ENCODE measurements at places on chromosomes 3 and 15.

- DNase-seq, result no peak
Measured at GRCh38 chr3:155991212-155991611, 120.8 kb downstream of the GMPS start.

DNA sequence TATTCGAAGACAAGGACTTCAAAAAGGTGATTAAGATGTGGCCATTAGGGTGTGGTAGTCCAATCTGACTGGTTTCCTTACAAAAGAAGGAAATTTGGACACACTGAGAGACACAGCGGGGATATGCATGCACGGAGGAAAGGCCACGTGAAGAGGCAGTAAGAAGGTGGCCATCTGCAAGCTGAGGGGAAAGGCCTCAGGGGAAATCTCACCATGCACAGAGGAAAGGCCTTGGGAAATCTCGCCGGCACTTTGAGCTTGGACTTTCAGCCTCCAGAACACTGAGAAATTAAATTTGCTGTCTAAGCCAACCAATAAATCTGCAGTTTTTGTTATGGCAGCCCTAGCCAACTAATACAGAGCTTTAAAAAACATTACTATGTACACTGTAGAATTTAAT, 78.8 kb downstream of the DLG1 start:
- no peak for DNase-seq

- no peak for DNase-seq
Measured at GRCh38 chr15:92576597-92577200, 78.9 kb downstream of the FAM174B start.

- DNase-seq, result no peak
Measured at GRCh38 chr15:85892232-85892631, 97.5 kb upstream of the KLHL25 start.

DNA sequence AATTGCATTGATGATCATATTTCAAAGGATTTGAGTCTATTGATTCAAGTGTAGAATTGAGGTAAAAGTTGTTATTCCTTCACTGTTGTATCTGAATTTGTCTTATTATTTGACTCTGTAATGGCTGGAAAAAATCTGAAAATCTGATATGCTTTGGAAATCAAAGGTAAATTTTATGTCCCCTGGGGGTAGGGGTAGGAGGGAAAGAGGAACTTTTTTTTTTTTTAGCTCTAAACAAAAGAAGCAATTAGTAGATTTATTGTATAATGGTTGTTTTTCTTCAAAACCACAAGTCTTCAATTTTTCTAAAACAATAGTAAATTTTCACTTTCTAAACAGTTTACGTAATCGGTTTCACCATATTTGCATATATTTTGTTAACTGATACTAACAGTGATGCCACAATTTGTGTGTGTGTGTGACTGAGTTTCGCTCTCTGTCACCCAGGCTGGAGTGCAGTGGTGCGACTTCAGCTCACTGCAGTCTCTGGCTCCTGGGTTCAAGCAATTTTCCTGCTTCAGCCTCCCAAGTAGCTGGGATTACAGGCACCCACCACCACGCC, 91.7 kb upstream of the GOLGA6L4 start:
- no peak for DNase-seq

GRCh38 chr15:81302701-81303109, 21.2 kb downstream of the STARD5 start:
- DNase-seq, result no peak

- DNase-seq, result no peak
Measured at GRCh38 chr15:71198846-71199245, 83.6 kb downstream of the THSD4 start.

All from kidney capillary endothelial cell (primary cell).